ENCODE measurements at places on chromosomes 6 and 20.

DNA sequence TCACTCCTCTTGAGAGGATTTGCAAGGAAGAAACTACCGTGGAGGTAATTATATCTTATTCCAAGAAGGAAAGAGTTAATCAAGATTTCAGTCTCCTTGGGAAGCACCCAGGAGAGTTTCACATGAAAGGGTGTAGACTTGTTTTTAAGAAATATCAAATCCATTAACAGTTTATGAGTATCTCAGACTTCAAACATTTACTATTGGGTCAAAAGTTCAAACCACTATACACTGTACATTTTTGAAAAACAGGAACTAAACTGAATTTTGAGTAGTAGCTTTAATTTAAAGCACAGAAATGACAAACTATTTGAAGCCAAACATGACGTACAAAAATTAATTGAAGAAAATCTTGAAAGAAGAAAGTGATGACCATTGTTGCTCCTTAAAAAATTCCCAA lies 164.0 kb downstream of the FOXC1 start:
- no peak for DNase-seq

DNA sequence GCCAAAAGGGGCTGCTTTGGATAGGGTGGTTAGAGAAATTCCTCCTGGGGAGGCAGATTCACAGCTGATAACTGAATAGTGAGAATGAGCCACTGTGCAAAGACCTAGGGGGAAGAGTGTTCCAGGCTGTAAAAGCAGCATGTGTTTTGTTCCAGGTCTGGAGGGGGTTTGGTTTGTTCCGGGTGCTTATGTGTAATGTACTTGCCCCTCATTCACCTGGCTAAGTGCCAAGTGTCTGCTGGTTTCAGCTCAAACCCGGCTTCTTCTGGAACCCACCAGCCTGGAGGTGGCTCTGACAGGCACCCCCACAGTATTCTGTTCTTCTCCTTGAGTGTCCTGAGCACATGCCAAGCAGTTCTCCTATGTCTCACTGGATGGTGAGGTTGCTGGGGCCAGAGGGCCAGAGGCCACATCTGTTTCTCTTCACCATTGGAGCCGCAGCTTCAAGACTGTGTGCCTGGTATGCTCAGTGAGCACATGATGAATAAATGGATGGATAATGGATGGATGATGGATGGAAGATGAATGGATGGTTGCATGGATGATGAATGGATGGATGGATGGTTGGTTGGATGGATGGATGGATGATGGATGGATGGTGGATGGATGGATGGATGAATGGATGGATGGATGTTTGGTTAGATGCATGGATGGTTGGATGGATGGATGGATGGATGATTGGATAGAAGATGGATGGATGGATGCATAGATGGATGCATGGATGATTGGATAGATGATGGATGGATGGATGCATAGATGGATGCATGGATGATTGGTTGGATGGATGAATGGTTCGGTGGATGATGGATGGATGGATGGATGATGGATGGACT lies 227.6 kb downstream of the BMP7 start:
- no peak for DNase-seq

DNA sequence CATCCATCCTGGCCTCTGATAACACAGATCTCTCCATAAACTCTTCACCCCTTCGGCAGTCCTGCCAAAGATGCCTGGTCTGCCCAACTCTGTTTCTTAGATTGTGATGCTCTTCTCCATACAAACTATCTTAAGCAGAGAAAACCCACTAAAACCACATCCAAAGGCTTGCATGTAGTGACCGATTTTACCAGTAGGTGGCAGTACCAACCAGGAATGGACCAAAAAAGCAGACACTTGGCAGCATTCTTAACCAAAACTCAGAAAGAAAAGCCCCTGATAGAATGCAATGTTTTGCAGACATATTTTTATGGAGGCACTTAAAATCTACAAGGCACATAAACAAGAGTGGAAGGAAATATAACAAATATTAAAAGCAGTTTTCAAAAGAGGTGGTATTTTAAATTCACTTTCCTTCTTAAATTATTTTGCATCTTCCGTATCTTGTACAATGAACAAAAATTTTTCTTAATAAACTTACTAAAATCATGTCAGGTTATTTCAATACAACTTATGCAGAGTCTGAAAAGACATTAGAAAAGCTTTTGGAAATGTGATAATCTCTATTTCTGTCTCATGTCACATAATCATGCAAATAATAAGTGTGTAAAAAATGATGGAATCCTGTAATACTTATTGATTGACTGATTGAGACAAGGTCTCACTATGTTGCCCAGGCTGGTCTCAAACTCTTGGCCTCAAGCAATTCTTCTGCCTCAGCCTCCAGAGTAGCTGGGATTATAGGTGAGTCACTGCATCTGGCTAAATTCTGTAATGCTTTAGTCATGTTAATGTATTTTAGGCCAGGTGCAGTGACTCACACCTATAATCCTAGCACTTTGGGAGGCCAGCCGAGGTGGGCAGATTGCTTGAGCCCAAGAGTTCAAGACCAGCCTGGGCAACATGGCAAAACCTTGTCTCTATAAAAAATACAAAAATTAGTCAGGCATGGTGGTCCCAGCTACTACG lies 29.4 kb downstream of the LRP11 start:
- peak; percentile 38 for DNase-seq

- DNase-seq, result peak; percentile 16
These were observed 1.2 kb downstream of the DUSP22 start for GRCh38 chr6:293193-294174.

DNA sequence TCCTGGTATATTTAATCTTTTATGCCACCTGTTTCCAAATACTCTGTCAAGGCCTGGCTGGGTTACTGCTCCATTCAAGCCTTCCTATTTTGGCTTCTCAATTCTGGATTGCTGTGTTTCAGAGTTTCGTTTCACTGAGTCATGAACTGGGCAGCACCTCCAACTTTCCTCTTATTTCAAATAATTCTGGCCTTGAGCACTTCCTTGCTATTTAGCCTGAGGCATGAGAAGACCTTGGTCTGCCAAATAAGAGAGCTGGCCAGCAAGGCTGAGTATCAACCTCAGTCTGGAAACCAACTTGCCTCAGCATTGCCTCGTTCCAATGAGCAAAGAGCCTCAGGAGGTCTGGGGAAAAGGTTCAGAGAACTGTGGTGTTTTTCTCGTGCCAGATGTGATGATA lies 66.6 kb downstream of the TNFAIP3 start:
- no peak for DNase-seq

DNA sequence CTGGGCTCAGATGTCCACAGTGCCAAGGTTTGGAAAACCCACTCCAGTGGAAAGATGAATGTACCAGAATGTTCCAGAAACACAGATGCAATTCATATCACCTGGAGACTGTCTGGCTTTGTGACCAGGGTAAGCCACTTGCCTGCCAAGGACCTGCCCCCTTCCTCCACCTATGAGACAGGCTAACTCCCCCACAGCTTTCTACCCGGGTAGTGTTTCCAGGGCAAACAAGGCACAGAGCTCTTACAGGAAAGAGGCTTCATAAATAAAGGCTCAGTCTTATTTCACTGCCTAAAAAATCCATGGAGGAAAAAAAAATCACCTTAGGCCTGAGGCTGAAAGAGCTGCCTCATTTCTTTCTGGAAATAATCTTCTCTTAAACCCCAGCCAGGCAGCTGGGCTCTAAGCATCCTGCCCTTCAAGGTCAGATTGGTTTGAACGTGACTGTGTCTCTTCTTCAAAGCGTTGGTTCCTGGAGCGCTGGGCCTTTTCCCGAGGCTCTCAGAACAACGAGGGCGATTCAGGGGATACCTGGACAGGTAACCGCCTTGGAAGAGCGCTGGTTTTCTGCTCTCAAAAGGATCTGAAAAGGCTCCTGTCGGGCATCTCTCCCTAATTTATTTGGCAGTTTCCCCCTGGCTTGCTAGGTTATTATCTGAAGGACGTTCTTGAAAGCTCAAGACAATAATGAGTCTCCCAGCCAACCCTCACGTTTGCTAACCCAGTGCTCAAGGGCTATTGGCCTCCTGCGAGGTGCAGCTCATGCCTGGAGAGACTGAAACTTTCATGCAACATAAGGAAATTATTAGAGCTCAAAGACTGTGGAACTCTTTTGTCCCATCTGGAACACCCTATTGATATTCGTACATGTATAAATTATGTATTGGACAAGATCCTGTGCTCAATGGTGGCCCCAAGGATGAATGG lies 199.2 kb upstream of the PMEPA1 start:
- no peak for DNase-seq

GRCh38 chr6:117602899-117603588 lies 733 bp upstream of the GOPC start:
- DNase-seq, result no peak

DNA sequence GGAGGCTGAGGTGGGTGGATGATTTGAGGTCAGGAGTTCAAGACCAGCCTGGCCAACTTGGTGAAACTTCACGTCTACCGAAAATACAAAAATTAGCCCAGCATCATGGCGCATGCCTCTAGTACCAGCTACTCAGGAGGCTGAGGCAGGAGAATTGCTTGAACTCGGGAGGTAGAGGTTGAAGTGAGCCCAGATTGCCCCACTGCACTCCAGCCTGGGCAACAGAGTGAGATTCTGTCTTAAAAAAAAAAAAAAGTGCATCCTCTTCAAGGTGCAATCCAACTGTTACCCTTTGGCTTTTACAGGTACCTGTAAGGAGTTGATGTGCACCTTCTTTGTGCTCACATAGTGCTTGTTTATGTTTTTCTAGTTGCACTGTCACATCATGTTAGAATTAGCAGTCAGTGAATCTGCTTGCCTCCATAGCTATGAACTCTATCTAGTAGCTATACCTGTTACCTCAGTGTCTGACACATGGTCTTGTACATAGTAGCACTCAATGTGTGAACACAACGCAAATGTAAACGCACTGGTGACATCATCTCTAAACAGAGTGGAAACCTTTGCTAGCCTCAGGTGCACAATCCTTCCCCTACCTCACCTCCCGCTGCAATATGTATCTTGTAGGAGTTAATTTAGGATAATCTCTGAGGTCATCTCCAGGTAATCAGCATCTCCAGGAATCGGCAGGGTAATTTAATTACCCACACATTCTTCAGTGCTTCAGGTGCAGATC lies 9.7 kb downstream of the MSH5 start:
- DNase-seq, result no peak

DNA sequence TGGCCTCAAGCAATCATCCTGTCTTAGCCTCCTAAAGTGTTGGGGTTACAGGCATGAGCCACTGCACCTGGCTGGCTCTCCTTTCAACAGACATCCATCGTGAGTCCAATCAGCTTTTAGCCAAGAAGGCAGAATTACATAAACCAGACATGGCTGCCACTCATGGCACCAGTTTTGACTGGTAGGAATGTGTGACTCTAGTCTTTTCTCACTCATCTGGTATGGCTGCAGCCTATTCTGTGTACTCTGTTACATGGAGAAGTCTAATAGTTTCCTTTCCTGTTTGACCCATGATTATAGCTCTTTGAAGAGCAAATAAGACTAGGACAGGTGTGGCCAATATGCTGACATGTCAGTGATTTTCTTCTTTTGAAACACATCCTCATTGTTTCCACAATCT lies 27.0 kb upstream of the RNF144B start:
- DNase-seq, result no peak

- DNase-seq, result no peak
These were observed 1075.6 kb upstream of the GJE1 start for GRCh38 chr6:141056945-141057625.

DNA sequence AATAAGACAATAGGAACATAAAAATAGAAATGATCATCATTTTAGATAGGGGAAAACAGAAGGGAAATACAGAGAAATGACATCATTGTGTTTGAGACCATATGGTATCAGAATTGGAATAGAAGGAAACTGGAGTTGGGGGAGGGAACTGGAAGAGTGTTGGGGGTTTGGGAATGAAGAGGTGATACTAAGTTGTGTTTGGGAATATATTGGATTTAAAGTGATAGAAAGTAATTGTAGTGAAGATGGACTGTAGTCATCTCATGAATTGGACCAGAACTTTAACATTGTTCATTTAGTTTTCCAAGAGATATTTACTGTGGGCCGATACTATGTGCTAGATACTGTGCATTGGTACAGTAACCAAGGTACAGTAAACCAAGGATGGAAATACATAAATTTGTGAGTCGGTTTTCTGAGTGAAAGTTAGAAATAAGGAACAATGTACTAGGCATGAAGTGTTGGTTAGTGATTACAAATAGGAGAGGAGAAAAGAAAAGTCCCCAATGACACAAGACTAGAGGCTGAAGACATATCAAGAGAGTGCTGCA lies 32.3 kb downstream of the KCNQ5 start:
- no peak for DNase-seq

DNA sequence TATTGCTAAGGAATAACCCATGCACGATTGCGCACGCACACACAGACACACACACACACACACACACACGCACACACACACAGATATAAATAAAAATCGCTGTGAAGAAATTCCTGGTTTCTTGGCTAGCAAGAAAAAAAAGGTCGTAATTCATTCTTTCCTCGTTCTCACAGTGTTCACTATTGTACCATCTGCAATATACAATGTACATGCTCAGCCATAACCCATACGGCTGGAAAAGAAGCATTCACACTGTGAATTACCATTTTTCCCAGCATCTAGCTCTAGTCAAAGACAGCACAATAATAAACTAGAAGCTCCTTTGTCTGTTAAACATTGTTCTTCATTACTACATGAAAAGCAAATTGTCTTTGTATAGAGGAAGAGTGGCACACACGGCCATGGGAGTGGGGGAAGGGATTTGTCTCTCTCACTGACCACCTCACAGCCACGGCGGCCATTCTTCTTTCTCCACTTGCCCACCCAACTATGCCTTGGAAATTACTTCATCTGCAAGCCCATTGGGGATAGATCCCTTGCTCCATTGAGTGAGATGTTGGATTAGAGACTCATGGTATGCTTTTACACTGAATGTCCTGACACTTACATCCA lies 115.3 kb upstream of the ID4 start:
- no peak for DNase-seq

Measured in activated CD8-positive, alpha-beta memory T cell treated with anti-CD3 and anti-CD28 coated beads for 1 hour (primary cell).